ENCODE measurements at places on chromosomes 7 and 10.

DNA sequence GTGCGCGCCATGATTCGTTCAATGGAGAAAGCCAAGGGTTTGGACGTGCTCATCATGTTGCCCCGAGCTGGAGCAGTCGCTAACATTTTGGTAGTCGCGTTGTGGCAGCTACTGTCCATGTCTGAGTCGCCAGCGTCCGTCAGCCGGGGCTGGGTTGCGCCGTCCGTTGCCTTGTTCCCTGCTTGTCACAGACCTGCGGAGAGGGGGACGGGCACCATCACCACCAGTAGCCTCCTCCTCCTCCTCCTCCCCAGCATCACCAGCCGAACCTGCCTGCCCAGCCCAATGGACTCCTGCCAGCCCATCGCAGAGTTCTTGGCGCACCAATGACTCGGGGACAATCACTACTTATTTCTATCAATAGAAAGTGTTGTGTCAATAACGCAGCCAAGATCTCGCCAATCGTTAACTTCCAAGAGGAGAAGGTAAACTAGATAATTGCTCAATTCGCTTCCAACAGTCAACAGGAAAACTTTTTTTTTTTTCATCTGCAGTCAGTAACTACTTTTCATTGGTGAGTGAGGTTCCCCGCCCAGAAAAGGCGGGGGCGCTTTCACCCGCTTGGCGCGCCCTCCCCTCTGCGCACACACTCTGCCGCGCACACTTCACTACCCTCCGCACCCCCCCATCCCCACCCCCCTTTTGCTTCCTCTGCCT lies at the start of gene FEZF1:
Gene FEZF1, minus strand, starts transcription at position 432 of the 657 bp plus-strand sequence. Its CDS starts 313 bp downstream, at position 119.
- no peak for DNase-seq

DNA sequence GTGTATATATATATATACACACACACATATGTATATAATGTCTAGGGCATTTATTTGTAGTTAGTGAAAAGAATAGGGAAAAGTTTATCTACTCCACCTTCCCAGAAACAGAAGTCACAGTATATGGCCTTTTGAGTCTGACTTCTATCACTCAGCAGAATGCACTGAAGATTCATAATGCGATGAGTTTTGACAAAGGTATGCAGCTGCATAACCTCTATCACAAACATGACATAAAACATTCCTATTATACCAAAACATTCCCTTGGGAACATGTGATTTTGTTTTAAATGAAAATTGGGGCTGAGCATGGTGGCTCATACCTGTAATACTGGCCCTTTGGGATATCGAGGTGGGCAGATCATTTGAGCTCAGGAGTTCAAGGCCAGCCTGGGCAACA lies 137.3 kb upstream of the EEPD1 start:
- no peak for DNase-seq

GRCh38 chr10:113385021-113385999 lies 167.5 kb upstream of the HABP2 start:
- DNase-seq = peak; percentile 86

DNA sequence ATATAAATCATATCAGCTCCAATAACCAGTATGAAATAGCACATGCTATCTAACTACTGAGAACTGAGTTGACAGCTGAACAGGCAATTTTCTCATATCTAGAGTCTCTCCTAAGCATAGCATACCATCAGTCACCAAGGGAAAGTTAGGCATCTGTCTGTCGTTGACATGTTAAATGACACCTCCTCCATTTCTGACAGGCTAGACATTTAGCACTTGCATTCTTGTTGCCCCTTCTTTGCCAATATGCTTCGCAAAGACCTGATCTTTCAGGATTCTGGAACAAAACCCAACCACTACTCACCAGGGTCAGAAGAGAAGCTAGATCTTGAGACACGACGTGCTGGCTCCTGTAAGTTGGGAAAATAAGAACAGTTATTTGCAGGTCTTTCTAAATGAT lies 10.0 kb downstream of the MKI67 start:
- no peak for DNase-seq
